Activated T-helper 1 cell treated with anti-CD3 and anti-CD28 coated beads, Interleukin-12 subunit alpha, Interleukin-12 subunit beta, Interleukin-2, Interleukin-4 antibody, amounts not matched to agents 30 ng/mL and 10 ng/mL and 1 ng/mL, durations not matched to agents 14 hours and 24 hours and 36 hours (primary cell): ENCODE measurements at places on chromosomes 16 and 17. TPM values are rescaled to one million over a fixed set of nuclear protein-coding genes. Genes with fewer than 3 reads are reported as not detected.

GRCh38 chr16:30894540-30895368 lies 877 bp upstream of the BCL7C start:
- DNase-seq, result no peak

DNA sequence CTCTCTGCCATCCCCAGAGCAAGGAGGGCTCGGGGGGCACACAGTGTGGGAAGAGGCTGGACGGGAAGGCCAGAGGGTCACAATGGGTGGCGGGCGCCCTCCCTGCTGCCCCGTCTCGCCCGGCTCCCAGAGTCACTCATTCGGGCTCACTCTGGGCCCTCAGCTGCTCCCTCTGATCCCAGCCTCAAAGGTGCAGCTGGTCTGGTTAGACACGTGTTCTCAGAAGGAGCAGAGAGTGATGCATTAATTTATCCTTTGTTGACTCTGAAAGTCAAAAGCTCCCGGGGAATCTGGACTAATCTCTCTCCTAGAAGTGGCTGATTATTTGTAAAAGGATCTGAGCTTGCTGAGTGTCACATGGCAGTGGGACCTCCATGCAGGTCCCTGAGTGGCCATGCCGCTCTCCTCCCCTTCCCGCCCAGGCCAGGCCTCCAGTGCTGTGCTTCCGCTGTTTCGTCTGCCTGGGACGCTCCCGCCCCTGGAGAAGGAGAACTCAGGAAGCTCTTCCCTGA lies 87.5 kb downstream of the SEC14L1 start:
- no peak for DNase-seq

DNA sequence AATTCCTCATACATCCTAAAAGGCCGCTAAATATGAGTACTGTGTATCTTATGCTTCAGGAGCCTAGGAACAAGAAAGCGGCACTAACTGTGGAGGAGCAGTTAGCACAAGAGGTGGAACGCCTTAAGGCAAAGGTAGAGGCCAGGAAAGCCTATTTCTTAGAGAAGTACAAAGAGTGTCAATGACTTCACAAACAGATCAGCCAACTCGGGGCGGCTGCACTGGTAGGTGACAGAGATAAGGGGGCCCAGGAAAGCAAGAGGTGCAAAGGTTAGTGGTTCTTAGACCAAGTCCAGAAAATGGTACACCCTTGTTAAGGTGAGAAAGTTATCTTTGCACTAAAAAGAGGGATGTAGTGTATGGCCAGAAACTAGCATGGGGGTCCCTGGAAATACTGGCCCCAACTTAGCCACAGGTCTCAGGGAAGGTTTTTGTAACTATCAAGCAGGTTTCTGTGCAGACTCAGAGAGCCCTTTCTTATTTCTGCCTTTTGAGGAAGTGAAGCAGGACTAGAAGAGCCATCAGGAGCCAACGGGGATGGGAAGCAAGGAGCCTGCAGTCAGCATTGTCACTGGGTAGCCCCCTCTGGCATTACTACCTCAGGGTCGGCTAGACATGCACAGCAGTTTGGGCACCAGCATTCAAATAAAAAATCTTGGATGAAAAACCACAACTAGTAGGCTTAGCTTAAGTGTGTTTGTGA lies 24.1 kb downstream of the CALCOCO2 start:
- no peak for DNase-seq

- DNase-seq, result no peak
These were observed 9.0 kb downstream of the MYO15A start for GRCh38 chr17:18117533-18117932.

DNA sequence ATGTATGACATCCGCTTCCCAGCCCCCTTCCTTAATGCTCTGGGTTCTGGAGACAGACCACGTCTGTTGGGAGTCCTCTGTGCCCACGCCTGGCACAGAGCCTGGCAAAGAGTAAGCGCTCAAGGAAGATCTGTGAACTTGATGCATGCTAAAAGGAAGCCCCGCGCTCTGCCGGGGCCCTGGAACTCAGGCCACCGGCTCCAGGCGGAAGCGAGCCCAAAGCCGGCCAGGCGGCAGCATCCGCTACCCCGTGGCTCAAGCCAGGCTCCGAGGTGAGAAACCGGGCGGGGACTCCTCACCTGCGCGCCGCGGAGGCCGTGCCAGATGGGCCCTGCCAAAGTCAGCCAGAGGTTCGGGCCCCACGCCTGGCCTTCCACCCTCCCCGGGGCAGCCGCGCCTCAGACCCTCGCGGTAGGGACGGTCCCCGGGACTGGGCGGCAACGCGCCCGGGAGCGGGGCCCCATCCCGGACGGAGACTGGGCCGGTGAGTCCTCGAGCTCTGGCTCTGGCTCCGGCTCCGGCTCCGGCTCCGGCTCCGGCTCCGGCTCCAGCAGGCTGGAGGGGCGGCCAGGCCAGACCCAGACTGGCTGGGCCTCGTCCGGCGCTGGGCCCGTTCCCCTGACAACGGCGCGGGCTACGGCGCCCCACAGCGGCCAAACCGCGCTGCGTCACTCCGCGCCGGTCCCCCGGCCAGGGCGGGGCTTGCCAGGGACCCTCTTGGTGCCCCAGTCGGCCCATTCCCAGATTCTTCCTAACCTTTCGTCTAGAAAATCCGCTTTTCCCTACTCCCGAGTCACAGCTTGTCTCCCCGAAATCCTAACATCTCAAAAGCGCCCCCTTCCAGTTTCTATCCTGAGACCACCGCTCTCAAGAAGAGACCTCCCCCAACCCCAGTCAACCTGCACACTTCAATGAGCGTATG lies at the start of gene ZDHHC1:
Gene ZDHHC1, minus strand, starts transcription at position 606 of the 922 bp plus-strand sequence. CDS start 8,702 bp downstream, outside the sequence.
- peak; percentile 34 for DNase-seq

DNA sequence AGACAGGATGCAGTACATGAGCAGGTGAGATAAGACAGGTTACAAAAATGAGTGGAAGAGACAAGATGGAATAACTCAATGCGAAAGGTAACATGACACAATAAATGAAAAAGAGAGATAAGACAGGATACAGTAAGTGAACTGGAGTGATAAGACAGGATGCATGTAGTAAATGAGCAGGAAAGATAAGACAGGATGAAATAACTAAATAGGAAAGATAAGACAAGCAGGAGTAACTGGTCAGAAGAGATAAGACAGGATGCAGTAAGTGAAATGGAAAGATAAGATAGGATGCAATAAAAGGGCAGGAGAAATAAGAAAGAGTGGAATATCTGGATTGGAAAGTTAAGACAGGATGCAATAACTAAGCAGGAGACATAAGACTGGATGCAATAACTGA lies 8.3 kb upstream of the MYH4 start:
- DNase-seq, result no peak

- DNase-seq, result no peak
These were observed 271.3 kb upstream of the CPHXL start for GRCh38 chr16:75997606-75998005.

- DNase-seq, result no peak
These were observed 38.3 kb upstream of the CRHR1 start for GRCh38 chr17:45745601-45746494.

- no peak for DNase-seq
These were observed 459.7 kb downstream of the SOX9 start for GRCh38 chr17:72580321-72581127.

DNA sequence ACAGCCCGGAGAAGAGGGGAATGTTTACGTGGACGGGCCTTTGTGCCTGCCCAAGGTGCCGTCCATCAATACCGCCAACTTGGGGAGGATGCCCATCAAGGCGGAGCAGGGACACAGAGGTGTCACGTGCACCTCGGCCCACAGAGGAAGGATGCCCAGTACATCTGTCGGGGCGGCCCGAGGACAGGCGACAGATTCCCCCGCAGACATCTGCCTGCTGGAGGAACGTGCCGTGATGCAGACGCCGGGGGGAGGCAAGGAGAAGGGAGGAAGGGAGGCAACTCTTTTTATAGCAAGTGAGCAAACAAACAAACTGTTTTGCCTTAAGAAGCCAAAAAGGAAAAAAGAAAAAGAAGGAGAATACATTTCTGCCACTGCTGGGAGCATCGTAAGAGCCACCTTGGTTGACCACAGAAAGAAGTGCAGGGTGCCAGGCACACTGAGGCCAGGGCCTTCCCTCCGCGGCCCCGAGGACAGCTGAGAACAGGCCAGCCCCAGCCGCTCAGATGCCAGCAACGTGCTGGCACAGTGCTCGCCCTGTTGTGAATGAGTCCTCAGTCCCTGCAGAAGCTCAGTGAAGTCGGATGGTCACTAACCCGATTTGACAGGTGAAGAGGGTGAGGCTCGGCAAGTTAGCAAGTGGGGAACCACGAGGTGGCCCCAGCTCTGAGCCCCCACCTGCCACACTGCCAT lies 146.4 kb downstream of the RBFOX3 start:
- DNase-seq, result no peak

GRCh38 chr17:58302171-58302918 lies 21.6 kb upstream of the MPO start:
- no peak for DNase-seq

GRCh38 chr16:71542377-71542776 lies 16.2 kb downstream of the CHST4 start:
- DNase-seq, result peak; percentile 34

GRCh38 chr17:83201206-83202001 lies 122.0 kb downstream of the METRNL start:
- DNase-seq, result peak; percentile 0

DNA sequence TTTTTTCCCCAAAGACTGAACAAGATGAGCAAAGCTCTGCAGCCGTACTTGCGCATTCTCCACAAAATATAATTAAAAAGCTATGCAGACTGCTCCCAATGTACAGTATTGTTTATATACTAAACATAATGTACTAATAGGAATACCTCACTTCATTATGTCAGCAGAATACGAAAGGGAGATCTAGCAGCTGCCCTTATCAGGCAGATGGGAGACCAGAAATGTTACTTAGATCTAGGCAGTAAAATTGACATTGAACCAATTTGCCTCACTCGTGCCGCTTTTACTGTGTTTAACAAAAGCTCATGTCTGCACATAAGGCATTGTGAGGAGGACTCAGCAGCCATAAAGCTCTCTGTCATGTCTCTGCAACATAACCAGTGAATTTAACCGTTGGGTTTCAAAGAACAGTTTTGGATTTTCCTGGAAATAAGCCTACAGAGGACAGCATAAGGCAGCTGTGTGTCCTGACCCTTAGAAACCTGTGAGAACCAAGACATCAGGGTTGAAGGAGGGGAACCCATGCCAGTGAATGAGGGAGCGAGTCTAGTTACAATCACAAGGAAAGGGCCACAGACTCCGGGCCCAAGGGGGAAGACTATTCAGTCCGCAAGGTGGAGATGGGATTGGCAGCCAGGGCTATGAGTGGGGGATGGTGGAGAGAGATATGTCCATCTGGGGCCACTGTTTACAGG lies 71.4 kb downstream of the GNAO1 start:
- no peak for DNase-seq

GRCh38 chr16:62190426-62190825 lies 154.2 kb upstream of the CDH8 start:
- no peak for DNase-seq

DNA sequence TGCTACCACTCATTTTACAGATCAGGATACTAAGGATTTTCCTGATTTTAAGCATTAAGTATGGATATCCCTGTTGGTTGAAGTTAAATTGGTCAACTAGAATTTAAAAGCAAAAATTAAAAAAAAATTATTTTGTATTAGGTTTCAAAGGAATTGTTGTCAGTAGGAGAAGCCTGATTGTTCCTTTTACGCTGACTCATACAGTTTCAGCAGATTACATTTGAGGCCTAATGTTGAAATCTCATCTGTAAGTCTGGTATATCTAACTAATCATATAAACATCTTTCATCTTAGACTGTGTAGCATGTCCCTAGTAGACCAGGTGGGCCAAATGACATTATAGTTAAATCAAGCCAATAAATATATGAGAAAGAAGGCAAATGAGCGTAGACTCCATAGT lies 83.5 kb downstream of the FTO start:
- DNase-seq, result no peak

GRCh38 chr17:64504769-64505339 lies 1.2 kb downstream of the DDX5 start:
- DNase-seq, result no peak

- DNase-seq, result no peak
These were observed 36.1 kb upstream of the FASN start for GRCh38 chr17:82134101-82134500.

GRCh38 chr17:32575852-32576251 lies 89.1 kb downstream of the CDK5R1 start:
- no peak for DNase-seq

- DNase-seq, result peak; percentile 25
These were observed at the start of gene HAS3 for GRCh38 chr16:69105501-69106361. Gene HAS3, plus strand, starts transcription at chr16:69105653. Its CDS starts 3,743 bp downstream, at chr16:69109396.

DNA sequence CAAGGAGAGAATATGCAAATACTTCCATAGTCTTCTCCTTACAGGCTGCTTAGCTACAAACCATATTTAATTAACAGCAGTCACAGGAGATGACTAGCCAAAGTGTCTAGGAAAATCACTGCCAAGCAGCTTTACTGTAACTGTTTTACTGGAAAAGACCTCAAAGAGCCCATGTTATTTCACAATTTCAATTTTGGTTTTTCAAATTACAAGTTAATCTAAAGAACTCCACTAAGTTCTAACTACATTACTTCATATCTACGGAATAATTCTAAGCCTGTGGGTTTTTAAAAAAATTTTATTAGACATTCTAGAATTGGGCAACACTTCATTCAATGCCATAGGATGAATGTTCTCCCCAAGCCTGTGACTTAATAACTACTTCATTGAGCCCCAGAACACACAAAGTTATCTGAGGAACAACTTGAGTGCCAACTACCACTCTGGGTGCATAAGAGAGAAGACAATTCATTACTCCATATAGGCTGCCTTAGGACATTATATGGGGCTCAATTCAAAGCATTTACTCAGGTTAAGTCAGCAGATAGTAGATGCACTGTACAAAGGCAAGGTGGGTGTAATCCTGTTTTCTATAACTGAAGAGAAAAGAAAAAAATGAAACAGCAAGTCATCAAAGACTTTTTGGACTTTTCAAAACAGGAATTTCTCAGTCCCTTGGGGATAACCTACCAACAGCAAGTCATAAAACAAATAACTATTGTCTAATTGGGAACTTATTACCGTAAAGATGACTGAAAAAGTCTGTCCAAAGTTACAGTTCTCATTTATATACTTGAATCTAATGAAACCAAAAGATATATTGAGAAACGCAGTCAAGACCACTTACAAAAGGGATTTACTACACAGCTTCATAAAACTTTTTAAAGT lies 33.0 kb downstream of the STAT3 start:
- no peak for DNase-seq

- DNase-seq, result no peak
These were observed 104.3 kb upstream of the NUDT7 start for GRCh38 chr16:77617996-77618395.

INPP5K gene
- 23.9 and 24.7 TPM in 2 replicates for total RNA-seq

BRIP1 gene
- total RNA-seq, result 17.9 and 18.2 TPM in 2 replicates

TMEM106A gene
- 18.2 and 19.1 TPM in 2 replicates for total RNA-seq

PAQR4 gene
- 40.1 and 44.0 TPM in 2 replicates for total RNA-seq

KIF2B gene
- total RNA-seq, result not detected in 2 replicates

STAC2 gene
- total RNA-seq, result 0.08 TPM in 1 of 2 replicates, not detected in the other

C16orf86 gene
- 0.86 and 1.4 TPM in 2 replicates for total RNA-seq

LDHD gene
- 0.20 and 0.26 TPM in 2 replicates for total RNA-seq

GDPD1 gene
- 2.7 and 3.2 TPM in 2 replicates for total RNA-seq

CES5A gene
- total RNA-seq, result not detected in 2 replicates

PLD6 gene
- total RNA-seq, result 18.5 and 20.5 TPM in 2 replicates

CIITA gene
- total RNA-seq, result 12.0 and 13.0 TPM in 2 replicates

PGAP6 gene
- 35.7 and 36.3 TPM in 2 replicates for total RNA-seq
